NCI-H187 (cell line): ENCODE measurements at places on chromosomes 3 and 15.

DNA sequence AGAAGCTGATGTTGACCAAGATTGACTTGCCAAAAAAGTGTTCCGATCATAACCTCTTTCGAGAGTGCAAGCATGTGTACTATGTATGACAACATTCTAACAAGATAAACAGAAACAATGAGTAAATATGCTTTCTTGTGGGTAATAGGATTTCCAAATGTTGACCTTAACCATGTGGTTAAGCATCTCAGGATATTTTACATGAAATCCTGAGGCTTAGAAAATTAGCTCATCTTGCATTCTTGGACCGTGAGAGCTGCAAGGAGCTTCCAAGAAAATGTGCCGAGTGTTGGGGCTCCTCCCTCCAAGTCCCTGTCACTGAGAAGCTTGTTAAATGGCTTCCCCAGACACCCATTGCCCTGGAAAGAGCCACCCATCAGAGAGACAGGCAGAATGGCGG, 50.1 kb downstream of the C3orf20 start:
- DNase-seq = no peak

DNA sequence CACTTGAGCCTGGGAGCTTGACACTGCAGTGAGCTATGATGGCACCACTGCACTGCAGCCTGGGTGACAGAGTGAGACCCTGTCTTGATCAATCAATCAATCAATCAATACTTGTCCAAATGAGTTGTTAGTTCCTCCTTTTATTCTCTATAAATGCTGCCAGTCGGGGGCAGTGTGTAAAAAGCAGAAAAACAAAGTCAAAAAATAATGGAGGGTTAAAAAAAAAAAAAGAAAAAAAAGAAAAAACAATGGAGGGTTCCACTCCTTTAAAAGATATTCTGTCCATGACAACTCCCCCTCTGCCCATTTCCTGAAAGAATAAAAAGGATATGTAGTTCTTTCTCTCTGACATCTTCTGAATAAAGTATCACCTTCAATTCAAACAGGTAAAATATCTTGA, 1068.6 kb downstream of the FHIT start:
- no peak for DNase-seq

DNA sequence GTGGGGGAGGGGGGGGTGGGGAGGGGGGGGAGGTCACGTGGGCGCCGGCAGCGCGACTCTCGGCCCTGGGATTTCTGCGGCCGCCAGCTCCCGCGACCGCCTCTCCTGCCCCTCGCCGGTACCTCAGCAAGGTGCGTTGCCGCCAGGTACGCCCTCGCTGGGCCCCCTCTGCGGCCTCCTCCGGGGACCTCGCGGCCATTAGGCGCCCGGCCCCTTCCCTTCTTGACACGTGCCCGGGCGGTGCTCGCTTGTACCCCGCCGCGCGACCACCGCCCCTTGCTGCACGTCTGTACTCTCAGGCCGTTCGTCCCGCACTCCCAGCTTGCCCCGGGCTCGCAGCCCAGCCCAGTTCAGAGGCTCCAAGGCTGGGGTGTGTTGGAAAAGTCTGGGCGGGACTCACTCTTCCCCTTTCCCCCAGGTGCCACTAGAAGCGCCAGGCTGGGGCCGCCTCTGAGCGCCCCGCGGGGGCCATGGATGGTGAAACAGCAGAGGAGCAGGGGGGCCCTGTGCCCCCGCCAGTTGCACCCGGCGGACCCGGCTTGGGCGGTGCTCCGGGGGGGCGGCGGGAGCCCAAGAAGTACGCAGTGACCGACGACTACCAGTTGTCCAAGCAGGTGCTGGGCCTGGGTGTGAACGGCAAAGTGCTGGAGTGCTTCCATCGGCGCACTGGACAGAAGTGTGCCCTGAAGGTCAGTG, at the start of gene MAPKAPK3:
MAPKAPK3 (plus strand) TSS at position 56 of the 696 bp plus-strand sequence; CDS start at position 471, 415 bp downstream.
- DNase-seq = no peak

DNA sequence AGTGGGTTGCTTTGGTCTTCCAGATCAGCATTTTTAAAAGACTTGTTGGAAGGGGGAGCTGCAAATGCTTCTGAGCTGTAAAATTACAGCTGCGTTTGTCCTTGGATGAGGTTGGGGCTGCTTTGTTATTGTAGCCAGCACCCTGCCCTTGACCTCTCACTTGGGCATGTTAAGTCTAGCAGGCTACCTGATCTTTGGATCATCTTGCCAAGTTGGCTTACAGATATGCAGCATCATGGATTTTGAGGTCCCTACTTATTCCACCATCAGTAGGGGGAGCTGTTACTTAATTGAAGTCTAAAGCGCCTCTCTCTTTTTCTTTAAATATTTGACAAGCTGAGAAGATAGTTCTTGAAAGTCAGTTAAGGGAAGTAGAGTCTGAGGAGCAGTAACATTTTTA, 793.0 kb downstream of the MCTP2 start:
- no peak for DNase-seq

GRCh38 chr3:12935023-12935860, 93.9 kb upstream of the RPL32 start:
- no peak for DNase-seq

DNA sequence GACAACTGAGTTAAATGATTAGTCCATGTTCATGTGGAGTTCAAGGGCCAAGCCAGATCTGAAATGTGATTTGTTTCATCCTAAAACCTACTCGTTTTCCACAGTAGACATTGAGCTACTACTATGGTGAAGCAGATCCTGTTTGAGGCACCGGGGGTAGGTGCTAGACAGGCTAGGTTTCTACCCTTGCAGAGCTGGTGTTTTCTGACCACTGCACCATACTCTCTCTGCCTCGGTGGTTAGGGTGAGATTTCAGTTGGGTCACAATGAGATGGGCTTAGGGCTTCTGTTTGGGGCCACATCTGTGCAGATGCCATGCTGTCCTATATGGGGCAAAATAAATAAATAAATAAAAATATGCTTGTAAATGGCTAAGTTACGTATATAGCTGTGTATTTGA, 99.3 kb downstream of the OXNAD1 start:
- DNase-seq = no peak

GRCh38 chr3:13308380-13308801, 111.7 kb downstream of the NUP210 start:
- DNase-seq = no peak

- no peak for DNase-seq
These were observed 158.0 kb downstream of the IGF1R start for GRCh38 chr15:98806275-98806895.

- no peak for DNase-seq
These were observed 160.1 kb upstream of the DPH6 start for GRCh38 chr15:35705884-35706585.

- no peak for DNase-seq
These were observed 349.2 kb upstream of the MCTP2 start for GRCh38 chr15:93882141-93882540.

DNA sequence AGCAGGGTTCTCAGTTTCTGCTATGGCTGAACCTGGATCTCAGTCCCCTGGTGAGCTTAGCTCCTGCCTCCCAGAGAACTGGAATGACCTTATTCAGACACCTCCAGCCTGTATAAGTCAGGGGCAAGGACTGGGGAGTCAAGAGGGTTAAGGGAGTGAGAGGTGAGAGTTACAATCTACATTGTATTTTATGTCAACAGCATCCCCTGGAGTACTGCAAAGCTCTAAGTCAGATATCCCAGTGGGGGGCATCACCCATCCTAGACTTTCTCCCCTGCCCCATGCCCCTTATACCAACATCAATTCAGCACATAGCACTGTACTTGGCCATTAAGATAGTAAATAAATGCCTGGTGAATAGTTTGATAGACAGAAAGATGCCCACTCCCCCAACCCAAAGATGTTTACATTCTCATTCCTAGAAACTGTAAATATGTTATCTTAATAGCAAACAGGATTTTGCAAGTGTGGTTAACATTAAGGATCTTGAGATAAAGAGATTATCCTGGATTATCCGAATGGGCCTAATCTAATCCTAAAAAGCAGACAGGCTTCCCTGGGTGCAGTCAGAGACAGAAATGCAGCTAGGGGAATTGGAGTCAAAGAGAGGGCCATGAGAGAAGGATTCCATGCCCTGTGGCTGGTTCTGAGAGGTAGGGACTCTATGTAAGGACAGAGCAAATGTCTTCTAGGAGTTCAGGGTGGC, 132.3 kb upstream of the RASGRP1 start:
- no peak for DNase-seq

GRCh38 chr3:112001526-112001925, 2.8 kb downstream of the TAGLN3 start:
- no peak for DNase-seq

DNA sequence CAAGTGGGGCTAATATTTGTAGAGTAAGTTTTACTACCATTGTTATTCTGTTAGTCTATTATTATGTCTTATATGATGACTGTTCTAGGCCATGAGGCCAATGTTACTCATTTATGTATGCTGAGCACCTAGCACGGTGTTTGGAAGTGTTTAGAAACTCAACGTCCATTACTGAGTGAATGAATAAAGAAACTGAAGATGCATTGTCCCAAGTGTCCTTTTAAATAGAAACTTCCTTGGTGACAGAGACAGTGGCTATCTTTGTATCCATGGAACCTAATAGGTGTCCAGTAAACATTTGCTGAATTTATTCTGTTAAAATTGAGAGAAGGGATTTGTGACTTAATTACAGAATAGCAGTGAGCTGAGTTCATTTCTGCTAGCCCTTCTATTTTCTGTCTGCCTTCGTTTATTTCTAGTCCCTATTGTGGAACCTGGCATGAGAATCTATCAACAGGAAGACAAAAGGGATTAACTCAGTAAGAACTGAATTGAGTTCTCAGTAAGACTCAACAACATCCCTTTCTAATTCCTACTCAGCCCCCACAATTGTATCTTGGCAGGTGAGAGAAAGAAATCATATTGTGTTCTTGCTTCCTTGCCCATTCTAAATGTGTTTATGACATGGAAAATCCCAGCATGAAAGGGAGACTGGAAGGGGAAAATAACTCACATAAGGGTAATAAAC, 246.6 kb upstream of the LRRC3B start:
- DNase-seq = no peak

- no peak for DNase-seq
These were observed 3.9 kb upstream of the NR2E3 start for GRCh38 chr15:71806452-71806931.

- DNase-seq = no peak
These were observed 120.3 kb downstream of the FMN1 start for GRCh38 chr15:33074212-33074611.

DNA sequence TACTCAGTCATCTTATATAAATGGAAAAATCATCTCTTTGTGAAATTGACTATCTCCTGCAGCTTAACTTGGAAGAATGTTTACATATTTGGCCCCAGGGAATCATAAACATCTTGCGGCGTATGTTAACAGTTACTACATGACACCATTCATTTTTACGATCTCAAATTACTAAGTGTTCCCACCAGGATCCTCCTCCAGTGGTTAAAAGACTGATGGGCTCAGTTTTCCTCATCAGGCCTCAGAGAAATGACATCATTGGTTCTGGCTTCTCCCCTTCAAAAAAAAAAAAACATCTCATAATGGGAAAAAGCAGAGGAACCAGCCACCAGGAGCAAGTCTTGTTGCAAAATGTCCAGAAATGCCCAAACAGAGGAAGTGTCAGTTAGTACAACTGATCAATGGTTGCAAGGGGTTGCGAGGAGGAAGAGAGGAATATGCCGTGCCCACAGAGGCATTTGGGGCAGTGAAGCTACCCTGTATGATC, 70.5 kb upstream of the LIPC start:
- peak; percentile 38 for DNase-seq

- DNase-seq = no peak
These were observed 43.7 kb downstream of the RGMA start for GRCh38 chr15:93045191-93045785.

DNA sequence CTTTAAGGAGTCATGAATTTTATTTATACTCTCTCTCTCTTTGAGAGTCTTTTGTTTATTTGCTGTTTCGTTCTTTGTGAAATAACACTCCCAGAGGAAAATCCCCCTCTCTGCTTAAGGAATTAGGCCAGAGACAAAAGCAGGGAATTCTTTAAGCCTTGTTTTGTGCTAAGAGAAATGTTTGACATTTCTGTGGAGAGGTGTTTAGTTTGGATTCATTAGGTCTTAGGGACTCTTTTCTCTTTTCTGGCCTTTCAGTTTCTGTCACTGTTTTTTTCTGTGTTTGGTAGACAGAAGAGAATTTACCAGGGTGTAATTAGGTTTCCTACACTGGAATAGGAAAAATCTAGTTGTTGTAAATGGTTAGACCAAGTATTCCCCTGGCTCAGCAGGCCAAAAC, 241.8 kb upstream of the NR2F2 start:
- no peak for DNase-seq

DNA sequence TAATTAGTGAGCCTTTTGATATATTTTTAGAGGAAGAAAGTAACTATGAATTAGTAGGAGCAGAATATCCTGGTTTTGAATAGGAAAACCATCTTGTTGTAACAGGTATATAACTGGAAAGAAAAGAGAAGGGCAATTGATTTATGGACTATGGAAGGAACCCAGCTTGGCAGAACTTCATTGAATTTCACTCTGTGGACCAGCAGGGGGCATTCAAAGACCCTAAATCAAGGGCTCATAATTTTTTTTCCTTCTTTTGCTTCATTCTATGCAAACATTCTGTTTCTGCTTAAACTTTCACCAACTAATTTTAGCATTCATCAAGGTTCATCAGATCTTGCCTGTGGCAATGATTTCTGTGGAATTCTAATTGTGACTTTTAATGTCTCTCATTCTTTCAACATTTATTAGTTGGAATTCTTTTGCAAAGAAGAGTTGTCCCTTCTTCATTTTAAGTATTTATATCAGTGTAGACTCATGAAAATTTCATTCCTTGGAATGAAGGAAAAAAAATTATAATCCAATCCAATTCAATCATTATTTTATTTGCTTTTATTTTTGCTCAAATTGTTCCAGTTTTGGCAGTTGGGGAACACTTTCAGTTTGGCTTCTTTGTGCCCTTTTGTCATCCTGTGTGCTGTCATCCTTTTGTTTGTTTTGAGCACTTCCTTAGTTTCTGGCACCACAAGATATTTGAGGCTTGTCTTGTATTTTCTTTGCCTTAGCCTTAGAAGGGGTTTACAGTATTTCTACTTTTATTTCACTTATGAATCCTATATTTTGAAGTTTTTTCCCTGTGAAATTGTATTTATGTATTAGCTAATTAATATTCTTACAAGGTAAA, 30.4 kb downstream of the NXPE3 start:
- DNase-seq = no peak

DNA sequence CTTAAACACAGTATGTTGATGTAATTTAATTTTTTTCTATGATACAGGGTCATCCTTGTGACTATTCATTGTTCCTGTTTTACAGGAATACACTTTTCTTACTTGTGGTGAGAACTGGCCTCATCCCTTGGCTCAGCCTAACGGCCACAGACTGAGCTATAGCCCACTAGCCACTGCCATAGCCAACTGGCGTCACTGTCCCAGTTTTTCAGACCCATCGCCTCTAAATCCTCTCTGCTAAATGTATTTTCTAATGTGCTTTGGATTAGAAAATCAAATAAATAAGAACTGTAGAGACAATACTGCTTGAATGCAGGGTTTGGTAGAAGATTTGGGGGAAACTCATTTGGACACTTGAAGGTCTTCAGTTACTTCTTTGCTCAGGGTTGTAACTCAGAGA, 113.1 kb downstream of the TIGIT start:
- no peak for DNase-seq

GRCh38 chr3:188904670-188905069, 267.1 kb upstream of the TPRG1 start:
- DNase-seq = no peak

GRCh38 chr15:36232491-36232890, 346.9 kb upstream of the CDIN1 start:
- DNase-seq = no peak
